IPS DF 19.7 (cell line): ENCODE measurements at places on chromosomes 6 and 20.

DNA sequence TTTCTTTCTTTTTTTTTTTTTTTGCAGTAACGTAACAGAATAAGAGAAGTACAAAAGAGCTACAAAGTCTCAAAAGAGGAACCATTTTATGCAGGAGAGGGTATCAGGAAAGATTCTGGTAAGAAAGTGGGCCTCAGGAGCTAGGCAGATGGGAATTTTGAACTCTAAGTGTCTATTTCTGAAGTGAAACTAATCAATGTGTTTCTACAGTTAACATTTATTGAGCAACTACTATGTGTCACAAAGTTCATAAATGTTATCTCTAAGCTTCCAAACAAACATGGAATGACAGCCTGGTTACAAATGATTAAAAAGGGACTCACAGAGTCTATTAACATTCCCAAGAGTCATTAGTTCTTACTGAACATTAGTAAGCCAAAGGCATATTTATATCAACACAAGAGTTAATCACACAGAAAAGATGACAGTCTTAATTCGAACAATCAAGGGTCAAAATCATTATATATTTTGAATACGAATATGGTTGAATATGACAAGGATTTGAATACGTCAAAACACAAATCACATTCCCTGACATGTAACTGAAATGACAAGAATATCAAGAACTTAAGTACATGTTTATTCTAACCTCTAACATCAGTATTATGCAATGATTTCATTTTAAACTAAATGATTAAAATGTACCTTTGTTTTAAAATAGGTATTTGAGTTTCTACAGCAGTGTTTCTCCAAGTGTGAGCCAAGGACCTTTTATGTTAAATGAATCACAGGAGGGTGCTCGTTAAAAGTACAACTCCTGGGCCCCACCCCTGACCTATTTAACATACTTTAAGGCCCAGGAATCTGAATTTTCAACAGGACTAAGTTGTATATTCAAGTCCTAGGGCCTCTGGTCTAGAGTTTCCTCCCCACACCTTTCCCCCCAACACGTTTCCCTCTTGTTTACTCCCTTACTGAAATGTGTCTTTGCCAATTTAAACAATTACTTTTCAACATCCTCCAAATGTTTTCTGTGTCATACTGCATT, 89.7 kb downstream of the ATXN1 start:
- DNase-seq, result no peak

DNA sequence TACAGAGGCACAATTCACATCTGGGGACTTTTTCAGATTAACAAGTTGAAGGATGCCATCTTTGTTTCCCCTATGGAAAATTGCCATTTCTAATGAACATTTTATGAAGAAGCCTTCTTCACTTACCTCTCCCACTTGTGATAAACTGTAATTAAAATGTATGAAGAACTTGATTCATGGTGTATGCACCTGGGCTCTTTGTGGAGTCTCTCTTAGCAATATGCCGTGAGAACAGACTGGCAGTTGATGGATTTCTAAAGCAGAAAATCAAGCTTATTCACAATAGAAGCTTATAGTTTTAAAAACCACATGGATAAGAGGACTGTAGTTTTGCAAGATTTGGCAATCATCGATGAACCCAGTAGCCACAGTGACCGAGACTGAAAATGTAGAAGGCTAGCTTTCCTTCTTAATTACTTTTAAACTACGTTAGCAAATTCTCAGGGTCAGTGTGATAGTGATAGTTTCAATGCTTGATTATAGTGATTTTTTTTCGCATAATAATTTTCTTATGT, 270.6 kb downstream of the PRL start:
- no peak for DNase-seq

DNA sequence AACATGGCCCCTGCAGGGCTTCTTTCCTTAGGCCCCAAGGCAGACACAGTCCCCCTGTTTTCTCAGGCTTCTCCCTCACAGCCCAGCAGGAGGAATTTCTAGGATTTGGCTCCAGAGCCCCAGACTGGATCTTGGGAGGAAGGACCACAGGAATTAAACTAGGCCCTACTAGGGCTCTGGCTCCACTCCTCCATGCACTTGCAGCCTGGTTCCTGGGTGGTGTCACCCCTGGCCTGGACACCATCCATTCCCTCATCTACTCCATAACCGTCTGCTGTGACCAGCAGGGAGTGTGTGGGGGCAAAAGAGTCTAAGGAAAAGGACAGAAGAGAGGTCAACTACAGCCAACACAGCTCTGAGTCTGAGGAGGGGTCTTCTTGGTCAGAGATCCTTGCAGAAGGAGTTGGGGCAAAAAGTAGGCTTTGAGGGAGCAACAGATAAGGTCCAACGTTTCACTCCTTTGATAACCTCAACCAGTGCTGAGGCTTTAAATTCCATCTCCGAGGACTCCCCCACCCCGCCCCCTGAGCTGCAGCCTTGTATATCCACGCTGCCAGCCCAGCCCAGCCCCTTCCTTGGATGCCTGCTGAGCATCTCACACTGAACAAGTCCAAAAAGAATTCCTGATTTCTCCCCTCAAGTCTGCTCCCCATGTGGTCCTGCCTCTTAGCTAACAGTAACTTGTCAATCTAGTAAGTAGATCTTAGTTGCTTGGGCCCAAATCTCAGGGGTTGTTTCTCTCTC, 27.9 kb upstream of the SPDEF start:
- no peak for DNase-seq

DNA sequence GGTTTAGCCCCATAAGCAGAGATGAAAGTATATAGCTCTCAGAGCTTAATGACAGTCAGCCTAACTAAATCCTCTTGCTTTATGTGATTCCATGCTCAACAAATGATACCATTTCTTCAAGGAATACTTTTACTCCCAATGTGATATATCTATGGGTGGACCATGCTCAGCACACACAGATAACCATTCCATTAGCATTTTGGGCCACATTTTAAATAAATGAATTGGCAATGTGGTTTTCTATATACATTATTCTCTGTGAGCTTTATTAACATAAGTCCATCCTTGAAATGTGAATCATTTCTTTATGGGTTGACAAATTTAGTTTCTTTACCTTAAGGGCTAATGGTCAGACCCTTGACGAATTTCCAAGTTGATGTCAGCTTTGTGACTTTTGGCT, 329.3 kb upstream of the CITED2 start:
- no peak for DNase-seq

GRCh38 chr6:94713446-94713845, 863.9 kb upstream of the MANEA start:
- DNase-seq, result no peak

- no peak for DNase-seq
These were observed 109.4 kb upstream of the KCNG1 start for GRCh38 chr20:51132279-51132678.

DNA sequence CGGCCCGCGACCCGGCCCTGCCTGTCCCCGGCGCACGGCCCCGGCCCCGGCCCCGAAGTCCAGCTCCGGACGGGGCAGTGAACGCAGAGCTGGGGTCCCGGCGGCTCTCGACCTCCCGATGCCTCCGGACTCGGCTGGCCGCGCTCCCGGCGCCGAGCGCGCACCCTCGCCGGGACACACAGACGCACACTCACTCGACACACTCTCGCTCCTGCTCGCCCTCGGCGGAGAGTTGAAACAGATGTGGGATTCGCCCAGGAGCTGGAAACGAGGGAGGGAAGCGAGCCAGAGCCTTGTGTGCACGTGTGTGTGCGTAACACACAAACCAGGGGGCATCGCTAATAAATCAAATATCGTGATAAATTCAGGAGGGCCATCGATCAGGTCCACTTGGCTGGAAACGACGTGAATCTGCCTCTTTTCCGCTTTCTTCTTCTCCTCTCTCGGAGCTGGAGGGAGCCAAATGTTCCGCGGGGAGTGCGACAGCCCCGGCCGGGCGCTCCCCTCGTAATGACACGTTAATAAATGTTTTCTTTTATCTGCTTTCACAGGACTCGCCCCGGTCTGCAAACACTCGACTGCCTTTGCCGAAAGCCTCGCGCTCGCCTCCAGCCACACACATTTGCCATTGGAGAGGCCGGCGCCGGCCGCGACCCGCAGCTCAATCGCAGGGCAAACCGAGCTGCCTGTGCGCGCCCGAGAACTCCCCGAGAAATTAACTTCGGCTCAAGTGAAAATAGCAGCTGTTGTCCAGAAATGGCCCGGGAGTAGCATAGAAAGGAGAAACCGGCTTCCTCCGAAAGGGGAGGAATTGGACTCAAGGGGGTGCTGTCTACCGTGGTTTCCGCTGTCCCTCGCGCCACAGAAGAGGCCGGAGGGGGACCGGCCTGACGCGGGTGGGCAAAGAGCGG, 828 bp upstream of the SULF2 start:
- DNase-seq, result no peak

GRCh38 chr20:6277661-6278240, 154.9 kb upstream of the FERMT1 start:
- no peak for DNase-seq

DNA sequence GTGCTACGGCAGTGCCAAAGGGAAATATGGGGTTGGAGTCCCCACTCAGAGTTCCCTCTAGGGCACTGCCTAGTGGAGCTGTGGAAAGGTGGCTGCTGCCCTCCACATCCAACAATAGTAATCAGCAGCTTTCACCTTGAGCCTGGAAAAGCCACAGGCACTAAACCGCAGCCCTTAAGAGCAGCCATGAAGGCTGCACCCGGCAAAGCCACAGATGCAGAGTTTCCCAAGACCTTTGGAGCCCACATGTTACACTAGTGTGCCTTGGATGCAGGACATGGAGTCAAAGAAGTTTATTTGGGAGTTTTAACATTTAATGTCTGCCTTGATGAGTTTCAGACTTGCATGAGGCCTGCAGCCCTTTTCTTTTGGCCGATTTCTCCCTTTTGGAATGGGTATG, 91.4 kb upstream of the HSF2 start:
- DNase-seq, result no peak

GRCh38 chr6:8556370-8557013, 121.1 kb upstream of the SLC35B3 start:
- no peak for DNase-seq

GRCh38 chr6:79586548-79586947, 44.6 kb upstream of the SH3BGRL2 start:
- no peak for DNase-seq
